ENCODE measurements at places on chromosomes 6 and 20. TPM values are rescaled to one million over a fixed set of nuclear protein-coding genes. Genes with fewer than 3 reads are reported as not detected.
A peak's percentile ranks its signal among the peaks of the same experiment; 100 is the strongest.

The BTBD9 gene
- total RNA-seq = 18.2 TPM

The OPRM1 gene
- total RNA-seq = not detected

The CGA gene
- not detected for total RNA-seq

DNA sequence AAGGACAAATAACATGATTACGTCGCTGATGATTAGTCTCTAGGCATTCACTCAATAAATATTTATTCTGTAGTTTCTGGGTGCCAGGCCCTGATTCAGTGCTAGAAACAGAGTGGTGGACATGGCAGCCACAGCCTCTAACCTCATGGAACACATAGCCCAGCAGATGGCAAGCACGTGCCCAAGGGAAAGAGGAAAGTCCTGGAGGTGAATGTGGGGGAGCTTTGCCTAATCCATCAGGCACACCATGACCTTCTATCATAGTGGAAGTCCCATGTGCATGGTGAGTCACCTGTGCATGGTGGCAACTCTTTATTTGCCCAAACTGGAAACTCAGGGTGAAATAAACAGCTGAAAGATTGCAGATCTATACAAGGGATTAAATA is 143.0 kb upstream of the TNFAIP3 start:
- H3K27me3 ChIP-seq = no peaks in the 10 kb centered on the region
- no peaks in the 10 kb centered on the region for H3K36me3 ChIP-seq
- DNase-seq = no peak
- no peak overlapping the region for H3K4me3 ChIP-seq

GRCh38 chr6:144482142-144482541 is 197.0 kb downstream of the UTRN start:
- H3K36me3 ChIP-seq = peaks cover 25% of the 10 kb centered on the region
- no peaks in the 10 kb centered on the region for H3K4me1 ChIP-seq
- peak; percentile 78 for DNase-seq
- H3K27me3 ChIP-seq = no peaks in the 10 kb centered on the region
- no peak overlapping the region for H3K27ac ChIP-seq
- H3K4me3 ChIP-seq = no peak overlapping the region

DNA sequence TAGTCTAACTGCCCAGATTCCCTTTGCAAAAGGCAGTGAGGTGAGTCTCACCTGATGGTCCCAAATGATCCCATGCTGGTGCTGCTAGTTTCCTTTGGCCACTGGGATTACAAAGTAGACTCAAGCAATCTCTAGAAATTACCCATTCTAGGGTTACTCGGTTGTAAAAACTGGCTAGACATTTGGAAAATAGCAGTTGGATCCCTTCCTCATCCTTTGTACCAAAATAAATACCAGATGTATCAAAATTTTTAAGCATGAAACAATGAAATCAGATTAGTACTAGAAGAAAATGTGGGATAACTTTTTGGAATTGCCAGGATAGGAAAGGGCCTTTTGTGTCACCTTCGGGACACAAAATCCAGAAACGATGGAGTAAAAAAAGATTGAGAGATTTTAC is 112.9 kb upstream of the TOP1 start:
- H3K27me3 ChIP-seq = no peaks in the 10 kb centered on the region
- H3K4me1 ChIP-seq = no peaks in the 10 kb centered on the region
- no peak for DNase-seq
- H3K4me3 ChIP-seq = no peak overlapping the region
- H3K27ac ChIP-seq = no peak overlapping the region
- no peaks in the 10 kb centered on the region for H3K36me3 ChIP-seq

DNA sequence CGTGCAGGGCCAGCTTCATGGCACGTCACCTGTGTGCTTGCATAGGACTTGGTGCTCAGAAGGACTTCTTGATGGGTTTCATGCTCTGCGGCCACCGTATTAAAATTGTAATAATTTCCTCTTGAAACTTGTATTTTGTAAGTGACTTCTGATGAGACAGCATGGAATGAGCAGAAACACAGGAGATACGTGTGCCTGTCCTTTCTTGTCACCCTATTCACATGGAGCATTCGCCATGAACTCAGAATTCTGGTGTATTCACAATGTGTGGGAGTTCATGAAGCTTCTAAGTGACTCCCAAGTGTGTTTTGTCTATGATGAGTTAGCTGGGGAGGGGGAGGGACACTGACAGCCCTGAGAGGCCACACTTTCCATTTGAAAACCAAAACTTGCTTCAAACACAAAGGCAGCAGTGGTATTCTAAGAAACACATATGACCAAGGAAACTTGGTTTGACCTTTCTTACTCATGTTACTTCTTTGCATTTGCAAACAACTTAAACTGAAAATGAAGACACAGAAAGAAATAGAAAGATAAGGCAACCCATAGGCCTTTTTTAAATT is 92.1 kb upstream of the NEDD9 start:
- no peaks in the 10 kb centered on the region for H3K27me3 ChIP-seq
- H3K36me3 ChIP-seq = no peaks in the 10 kb centered on the region
- H3K27ac ChIP-seq = no peak overlapping the region
- DNase-seq = no peak

- DNase-seq = peak; percentile 86
- no peak overlapping the region for H3K4me3 ChIP-seq
- no peak overlapping the region for H3K27ac ChIP-seq
- H3K4me1 ChIP-seq = no peaks in the 10 kb centered on the region
- peaks cover 3% of the 10 kb centered on the region for H3K36me3 ChIP-seq
These were observed 36.7 kb upstream of the AAR2 start for GRCh38 chr20:36199345-36200257.

DNA sequence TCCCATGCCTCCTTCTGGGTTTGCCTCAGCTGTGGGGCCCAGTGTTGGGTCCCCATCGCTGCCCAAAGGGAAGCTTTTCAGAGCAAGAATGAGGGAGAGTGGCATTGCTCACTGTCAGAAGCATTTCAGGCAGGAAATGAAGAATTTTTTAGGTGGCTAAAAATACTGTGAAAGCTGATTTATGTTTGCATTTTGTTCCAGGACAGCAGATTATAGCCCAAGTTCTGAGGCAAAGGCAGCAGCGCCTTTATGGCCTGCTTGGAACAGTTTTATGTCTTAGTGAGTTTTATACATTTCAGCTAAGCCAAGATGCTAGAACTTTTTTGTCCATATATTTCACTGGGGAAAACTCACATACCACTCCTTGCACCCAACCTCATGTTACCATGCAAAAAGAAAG is 4.3 kb upstream of the CCDC167 start:
- no peak overlapping the region for H3K4me3 ChIP-seq
- no peaks in the 10 kb centered on the region for H3K27me3 ChIP-seq
- no peak overlapping the region for H3K27ac ChIP-seq
- no peaks in the 10 kb centered on the region for H3K36me3 ChIP-seq
- no peak for DNase-seq

DNA sequence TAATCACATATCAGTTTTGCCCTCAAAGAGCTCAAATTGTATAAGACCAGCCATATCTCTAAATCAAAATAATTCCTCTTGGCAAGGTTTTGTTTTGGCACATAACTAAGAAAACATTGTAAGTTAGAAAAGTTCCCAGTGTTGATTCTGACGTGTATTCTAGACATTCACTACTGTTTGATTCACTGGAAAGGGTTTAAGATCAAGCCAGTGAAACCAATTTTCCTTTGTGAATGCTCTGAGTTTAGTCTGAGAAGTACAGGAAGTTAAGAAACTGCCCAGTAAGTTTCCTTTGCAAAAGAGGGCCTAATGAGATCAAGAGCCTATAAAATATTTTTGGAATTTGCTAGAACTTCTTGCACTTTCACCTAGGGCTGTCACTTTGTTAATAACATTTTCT is 143.0 kb downstream of the FNDC1 start:
- no peaks in the 10 kb centered on the region for H3K4me1 ChIP-seq
- H3K27ac ChIP-seq = no peak overlapping the region
- H3K36me3 ChIP-seq = no peaks in the 10 kb centered on the region
- H3K4me3 ChIP-seq = no peak overlapping the region
- DNase-seq = no peak
- H3K27me3 ChIP-seq = no peaks in the 10 kb centered on the region

- no peaks in the 10 kb centered on the region for H3K4me1 ChIP-seq
- H3K4me3 ChIP-seq = no peak overlapping the region
- no peaks in the 10 kb centered on the region for H3K27me3 ChIP-seq
- H3K27ac ChIP-seq = no peak overlapping the region
- H3K36me3 ChIP-seq = no peaks in the 10 kb centered on the region
- DNase-seq = no peak
These were observed 41.1 kb upstream of the BMP6 start for GRCh38 chr6:7684843-7685242.

- H3K36me3 ChIP-seq = peaks cover 8% of the 10 kb centered on the region
- no peaks in the 10 kb centered on the region for H3K4me1 ChIP-seq
- no peaks in the 10 kb centered on the region for H3K27me3 ChIP-seq
These were observed 133.7 kb downstream of the MYO6 start for GRCh38 chr6:75882734-75883133.

Data from right atrium auricular region (tissue), 2 donors.